ENCODE measurements at places on chromosomes 12 and 14.

DNA sequence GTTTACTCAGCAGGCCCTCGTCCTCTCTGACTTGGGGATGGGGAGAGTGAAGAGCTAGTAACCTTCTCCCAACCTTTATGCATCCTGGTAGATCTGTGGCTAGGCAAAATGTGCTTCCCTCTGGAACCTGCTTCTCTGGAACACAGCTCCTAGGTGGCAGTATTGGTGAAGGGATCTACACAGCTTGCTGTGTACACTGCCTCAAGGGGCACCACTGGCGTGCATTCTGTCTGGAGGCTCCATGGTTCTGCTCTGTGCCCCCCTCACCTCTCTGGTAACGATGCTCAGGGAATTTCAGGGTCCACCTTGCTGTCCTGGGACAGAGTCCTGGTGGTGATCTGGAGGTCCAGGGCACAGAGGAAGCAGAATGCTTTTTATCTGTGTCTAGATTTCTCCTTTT lies 43.5 kb upstream of the KCNA5 start:
- no peak for DNase-seq

GRCh38 chr14:42429401-42429800 lies 822.7 kb downstream of the LRFN5 start:
- no peak for DNase-seq

DNA sequence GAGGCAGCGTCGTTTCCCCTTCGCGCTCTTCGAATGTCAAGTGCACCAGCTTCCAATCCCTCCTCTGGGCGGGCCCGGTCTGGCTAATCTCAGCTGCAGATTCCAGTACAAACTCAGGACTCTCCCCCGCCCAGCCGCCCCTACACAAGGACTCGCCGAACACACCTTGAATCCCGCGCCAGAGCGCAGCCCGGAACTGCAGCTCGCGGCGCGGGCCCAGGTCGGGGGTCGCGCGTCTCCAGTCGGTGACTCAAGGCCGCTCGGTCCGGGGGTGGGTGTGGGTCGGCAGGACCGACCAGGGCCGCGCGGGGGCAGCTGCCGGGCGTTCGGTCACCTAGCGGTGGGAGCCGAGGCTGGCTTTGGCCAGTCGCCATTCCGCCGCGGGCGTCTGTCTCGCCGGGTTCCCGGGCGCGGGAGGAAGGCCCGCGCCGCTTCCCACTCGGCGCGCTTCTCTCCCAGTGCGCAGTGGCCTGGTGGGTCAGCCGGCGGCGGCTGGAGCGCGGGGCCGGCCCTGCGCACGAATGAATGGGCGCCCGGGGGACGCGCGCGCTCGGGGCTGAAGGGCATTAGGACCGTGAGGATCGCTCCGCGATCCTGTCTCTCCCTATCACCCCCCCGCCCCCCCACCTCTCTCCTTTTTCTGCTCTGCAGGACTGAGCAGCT lies at the start of gene GALNT16:
GALNT16 (plus strand) TSS at position 632 of the 663 bp plus-strand sequence. CDS start 133 bp downstream, outside the sequence.
- DNase-seq = peak; percentile 37

GRCh38 chr12:72406111-72406510 lies 133.9 kb downstream of the TRHDE start:
- no peak for DNase-seq

GRCh38 chr14:60753264-60754119 lies 18.9 kb downstream of the MNAT1 start:
- no peak for DNase-seq

DNA sequence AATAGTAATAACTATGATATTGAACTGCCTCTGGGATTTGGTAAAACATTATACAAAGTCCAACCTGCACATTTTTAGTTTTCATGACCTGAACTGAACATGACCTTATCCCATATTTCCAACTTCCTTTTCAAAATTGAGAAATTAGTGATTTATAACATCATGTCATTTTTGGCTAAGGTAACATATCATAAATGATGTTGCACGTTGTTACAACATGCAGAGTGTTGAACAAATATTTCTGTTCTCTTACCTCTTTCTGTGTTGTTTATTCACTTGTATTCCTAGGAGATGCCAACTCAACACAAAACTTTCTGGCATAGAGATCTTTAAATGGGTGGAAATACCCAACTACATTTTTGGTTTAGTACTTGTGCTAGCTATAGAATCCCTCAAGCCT lies 496.0 kb downstream of the SLC6A15 start:
- no peak for DNase-seq

- DNase-seq = no peak
These were observed 191.9 kb upstream of the PWP1 start for GRCh38 chr12:107493666-107494065.

- no peak for DNase-seq
These were observed 114.4 kb downstream of the CACNA1C start for GRCh38 chr12:2167231-2167630.

DNA sequence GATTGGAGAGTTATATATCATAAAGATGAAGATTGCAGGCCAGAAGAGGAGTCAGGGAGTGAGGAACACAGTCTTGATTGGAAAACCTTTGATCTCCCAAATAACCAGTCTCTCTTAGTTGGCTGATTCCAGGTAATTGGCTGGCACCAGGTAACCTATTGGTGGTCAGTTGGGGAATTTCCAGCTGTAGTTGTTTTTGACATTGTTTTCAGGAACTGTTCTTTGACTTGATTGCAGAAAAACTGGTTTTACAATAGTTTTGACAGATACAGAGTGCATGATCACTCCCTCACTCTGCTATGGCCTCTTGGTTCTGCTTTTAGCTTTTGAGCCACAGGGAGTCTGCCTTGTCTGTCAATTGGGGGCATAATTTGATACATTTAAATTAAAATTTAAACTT lies 71.6 kb downstream of the ZNF641 start:
- DNase-seq = no peak

GRCh38 chr12:43285159-43285598 lies 266.8 kb downstream of the ADAMTS20 start:
- no peak for DNase-seq

GRCh38 chr12:104643093-104643818 lies 186.5 kb downstream of the CHST11 start:
- DNase-seq = no peak

DNA sequence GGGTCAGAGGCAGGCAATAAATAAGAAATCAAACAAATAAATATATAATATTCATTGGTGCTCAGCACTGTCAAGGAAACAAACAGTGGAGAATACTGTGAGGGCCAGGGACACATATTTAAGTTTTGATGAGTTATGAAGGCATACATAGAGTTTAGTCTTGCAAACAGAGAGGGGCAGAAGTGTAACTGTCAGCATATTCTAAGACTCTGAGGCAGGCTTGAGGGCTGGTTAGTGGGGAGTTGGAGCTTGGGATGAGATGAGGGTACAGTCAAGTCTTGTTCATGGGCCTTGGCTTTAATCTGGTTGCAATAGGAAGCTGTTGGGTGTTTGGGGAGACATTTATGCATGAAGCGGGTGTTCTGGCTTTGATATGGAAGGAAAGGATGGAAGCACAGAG lies 78.9 kb downstream of the PELI2 start:
- no peak for DNase-seq

- no peak for DNase-seq
These were observed 36.6 kb downstream of the NID2 start for GRCh38 chr14:52032204-52032801.

- no peak for DNase-seq
These were observed 171.2 kb downstream of the FOXN3 start for GRCh38 chr14:89245802-89246201.

DNA sequence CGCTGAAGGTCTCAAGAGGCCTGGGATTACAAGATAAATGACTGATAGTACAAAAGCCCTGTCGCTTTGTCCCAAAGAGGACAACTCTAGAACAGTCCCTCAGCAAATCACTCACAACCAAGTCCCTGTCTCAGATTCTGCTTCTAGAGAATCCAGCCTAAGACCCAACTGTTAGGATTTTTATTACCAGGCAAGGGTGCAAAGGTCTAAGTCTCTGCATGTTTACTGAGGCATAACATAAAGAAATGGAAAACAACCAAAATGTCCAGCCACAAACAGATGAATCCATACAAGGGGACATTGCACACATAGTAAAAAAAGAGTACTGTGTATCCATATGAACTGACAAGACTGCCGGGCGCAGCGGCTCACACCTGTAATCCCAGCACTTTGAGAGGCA lies 104.1 kb downstream of the FOXN3 start:
- no peak for DNase-seq

GRCh38 chr12:67433385-67434175 lies 164.4 kb downstream of the CAND1 start:
- no peak for DNase-seq

DNA sequence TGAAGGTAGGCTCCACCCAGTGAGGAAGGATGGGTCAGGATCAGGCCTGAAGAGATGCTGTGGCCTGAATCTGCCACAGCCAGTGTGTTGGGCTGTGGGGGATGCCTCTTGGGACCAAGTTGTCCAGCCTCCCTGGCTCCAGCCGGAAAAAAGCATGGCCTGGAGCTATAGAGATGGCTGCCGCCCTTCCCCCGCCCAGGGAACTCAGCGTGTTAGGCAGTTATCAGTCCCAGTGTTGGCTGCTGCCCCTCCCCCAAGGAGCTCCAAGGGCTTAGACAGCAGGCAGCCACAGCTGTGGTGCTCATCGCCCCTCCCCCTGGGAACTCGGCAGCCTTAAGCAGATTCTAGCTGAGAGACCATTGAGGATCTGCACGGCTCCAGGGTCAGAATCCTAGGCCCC lies 158.0 kb downstream of the CAPZA3 start:
- DNase-seq = no peak

DNA sequence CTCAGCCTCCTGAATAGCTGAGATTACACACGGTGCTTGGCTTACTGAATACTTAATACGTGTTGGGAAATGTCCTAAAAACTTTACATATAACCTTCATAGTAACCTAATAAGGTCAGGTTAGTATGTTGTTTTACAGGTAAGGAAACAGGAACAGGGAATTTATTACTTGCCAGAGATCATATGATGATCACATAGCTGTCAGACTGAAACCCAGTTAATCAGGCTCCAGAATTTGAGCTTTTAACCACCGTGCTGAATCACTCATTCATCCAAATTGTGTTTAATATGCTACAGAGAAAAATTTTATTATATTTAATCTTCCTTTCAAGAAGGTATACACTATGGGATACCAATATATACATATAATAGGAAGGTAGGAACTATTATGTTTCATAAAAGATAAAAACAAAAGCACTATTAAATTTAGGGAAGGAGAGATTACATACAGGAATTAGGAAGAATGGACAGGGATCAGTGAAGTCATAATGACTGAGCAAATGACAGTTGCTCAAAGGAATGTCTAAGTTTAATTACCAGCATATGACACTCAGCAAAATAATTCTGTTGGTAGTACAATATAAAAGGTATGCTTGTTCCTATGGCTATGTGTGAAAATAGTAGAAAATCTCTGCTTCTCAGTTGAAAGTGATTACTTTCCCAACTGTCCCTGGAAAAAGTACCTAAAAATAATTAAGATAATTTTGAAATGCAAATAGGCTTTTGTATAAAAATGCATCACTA lies 59.3 kb downstream of the HEATR5A start:
- DNase-seq = no peak
